ENCODE measurements at places on chromosomes 6 and 20.

GRCh38 chr20:57801581-57801980 is 91.8 kb upstream of the PMEPA1 start:
- no peak for DNase-seq

DNA sequence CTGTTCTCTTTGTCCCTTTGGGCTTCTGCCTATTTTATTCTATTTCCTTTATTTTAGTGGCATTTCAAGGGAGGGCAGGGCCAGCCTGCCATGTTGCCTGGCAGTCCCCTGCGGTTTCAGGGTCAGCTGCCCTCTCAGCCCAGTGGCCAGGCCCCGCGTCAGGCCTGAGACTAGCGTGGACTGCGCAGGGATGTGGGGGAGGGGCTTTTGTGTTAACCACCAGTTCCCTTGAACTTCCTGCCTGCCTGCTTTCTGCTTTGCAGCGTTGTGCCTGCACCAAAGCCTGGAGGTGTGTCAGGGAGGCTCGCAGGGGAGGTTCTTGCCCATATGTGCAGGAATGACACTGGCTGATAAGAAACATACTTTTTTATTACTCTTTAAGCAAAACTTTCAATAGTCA is 157.6 kb downstream of the SLC35B3 start:
- DNase-seq = no peak

- peak; percentile 45 for DNase-seq
These were observed 21.7 kb downstream of the VPS52 start for GRCh38 chr6:33249732-33250630.

- no peak for DNase-seq
These were observed 108.8 kb upstream of the HEY2 start for GRCh38 chr6:125640441-125641150.

DNA sequence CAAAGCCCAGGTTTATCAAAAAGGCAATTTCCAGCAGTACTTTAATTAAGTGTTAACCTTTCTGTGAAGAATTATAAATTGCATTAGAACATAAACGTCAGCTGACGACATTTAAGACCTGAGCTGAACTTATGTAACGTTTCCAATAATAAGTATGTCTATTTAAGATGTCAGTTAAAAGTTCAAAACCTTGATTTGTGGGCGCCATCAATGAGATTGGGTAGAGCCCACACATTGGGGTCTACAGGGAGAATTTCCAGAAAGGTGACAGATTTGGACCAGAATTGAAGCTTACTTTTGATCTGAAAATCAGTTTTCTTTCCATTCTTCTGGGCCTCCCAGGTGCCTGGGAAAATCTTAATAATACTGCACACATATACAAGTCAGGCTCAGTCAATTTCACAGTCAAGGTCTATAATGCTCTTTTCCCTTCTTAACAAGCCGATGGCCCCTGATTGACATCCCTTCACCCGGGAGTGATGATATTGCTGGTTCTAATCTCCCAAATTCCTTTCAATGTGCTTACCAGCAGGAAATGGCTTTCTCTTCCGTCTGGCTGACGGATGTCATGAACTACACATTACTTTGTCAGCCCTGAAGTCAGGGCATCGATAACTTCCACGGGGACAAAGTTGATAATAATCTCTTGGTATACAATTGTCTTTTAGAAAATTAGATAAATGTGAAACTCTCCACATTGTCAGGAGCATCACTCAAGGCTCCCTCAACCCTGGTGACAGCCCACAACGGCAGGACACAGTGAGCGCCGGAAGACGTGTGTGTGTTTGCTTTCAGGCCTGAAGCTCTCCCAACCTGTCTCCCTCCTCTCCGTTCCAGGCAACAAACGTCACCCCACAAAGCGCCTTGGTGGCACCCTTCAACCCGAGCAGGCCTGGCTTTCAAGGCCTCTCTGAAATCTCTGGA is 396.5 kb upstream of the CNR1 start:
- no peak for DNase-seq

- no peak for DNase-seq
These were observed 163.0 kb downstream of the EYA4 start for GRCh38 chr6:133404151-133404550.

DNA sequence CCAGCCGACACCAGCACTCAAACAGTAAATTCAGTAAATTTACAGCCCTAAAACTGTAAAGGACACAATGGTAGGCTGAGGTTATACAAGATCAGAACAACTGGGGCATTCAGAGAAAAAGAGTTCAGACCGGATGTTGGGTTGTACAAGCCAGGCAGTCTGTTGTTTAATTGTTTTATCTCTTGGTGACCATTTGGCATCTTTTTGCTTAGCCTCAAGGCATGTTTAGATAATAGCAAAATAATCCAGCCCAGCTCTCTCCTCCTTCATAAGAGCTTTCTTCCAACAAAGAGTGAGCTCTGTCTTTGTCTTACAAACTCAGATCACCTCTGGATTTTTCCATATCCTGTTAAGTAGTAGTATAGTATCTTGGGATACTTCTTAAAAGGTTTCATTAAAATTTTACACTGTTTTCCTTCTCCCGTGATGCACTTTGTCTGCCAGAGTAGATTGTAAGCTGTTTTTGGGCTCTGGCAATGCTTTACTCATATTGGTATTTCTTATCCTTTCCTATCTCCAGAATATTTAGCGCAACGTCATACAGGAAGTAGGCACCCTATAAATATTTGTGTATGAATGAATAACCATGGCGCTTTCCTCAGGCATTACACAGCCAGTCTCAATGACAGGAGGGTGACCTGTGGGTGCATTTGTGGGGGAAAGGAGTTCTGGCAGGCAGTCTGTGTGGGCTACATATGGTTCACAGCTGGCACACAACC is 35.6 kb upstream of the TRAM2 start:
- DNase-seq = no peak

DNA sequence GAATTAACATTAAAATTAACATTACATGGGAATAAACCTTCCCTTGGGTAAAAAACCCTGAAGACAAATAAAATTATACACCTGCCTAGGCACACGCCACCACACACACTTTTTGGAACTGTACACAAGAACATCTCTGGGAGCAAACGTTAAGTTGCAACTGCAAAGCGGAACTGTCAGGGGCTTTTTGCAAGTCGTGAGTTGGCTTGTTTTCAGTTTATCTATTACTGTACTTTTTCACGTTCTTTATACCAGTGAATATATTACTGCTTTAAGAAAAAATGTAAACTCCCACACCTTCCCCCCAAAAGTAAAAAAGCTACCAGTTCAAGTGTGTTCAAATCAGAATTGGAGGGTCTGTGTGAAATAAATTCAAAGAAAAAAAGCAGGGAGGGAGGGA is 65.5 kb upstream of the NFATC2 start:
- DNase-seq = peak; percentile 71

- DNase-seq = no peak
These were observed 142.3 kb upstream of the NRSN1 start for GRCh38 chr6:23983735-23984134.

DNA sequence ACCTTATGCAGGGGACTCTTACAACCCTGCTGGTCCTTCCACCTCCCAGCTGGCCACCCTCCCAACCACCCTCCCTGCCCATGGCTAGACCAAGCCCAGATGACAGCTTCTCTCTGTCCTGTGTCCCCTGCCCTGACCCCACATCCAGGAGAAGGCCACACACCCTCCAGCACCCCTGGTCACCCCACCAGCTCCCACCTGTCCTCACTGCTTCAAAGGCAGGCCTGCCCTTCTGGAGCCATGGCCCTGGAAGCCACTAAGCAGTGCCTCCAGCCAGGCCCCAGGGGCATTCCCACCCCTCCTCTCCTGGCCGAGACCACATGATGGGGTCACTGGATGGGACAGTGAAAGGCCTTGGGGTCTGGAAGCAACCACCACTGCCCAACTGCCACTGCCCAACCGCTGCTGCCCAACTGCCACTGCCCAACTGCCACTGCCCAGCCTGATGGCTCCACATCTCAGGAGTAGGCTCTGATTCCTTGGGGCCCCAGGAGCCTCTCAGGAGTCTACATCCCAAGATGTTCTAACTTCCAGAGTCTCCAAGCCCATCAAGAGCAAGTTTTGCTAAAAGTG is 30.5 kb downstream of the UBD start:
- no peak for DNase-seq

- peak; percentile 87 for DNase-seq
These were observed 660 bp upstream of the TFB1M start for GRCh38 chr6:155314773-155315515.

- no peak for DNase-seq
These were observed 5.0 kb downstream of the SMIM28 start for GRCh38 chr6:138382498-138383265.

Data from activated CD4-positive, alpha-beta T cell treated with anti-CD3 and anti-CD28 coated beads, Interleukin-10, Interleukin-2, amounts not matched to agents 100 ng/mL and 50 ng/mL, durations not matched to agents 16 hours and 8 hours (primary cell).